ENCODE measurements at places on chromosomes 6 and 20.

DNA sequence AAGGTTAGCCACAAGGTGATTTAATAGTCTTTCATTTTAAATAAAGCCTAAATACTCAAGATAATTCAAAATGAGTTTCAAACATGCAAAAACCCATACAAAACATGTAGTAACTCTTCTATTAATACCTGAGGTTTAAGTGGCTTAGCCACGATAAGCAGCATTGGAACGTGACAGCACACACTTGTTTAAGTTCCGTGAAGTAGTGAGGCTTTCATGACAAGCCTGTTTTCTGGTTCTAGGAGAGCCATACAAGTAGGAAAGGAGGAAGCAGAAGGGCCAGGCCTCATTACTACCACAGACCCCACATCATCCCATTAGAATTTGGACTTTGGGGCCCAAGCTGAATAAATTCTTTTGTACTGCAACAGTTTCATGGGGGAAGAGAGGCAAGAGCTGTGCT, 54.3 kb upstream of the PRND start:
- no peak for DNase-seq

GRCh38 chr6:119838043-119838442, 488.5 kb upstream of the MAN1A1 start:
- DNase-seq = no peak

GRCh38 chr6:160238761-160239751, 19.6 kb downstream of the SLC22A2 start:
- DNase-seq = no peak

DNA sequence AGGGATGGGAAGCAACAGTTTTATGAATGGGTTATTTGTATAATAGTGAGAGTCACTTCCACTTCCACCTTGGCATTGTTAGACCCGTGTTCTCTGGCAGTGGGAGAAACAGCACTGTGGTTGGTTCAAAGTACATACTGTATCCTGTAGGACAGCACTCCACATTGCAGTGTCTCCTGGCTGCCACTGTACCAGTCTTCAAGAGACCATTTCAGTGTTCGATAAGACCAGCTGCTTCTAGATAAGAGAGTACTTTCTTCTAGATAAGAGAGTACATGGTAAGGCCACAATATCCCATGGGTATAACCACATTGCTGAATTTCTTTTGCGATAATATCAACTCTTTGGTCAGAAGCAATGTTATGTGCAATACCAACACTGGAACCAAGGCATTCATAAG, 28.8 kb downstream of the FITM2 start:
- DNase-seq = no peak

GRCh38 chr20:58610811-58611210, 40.3 kb upstream of the STX16 start:
- DNase-seq = no peak

DNA sequence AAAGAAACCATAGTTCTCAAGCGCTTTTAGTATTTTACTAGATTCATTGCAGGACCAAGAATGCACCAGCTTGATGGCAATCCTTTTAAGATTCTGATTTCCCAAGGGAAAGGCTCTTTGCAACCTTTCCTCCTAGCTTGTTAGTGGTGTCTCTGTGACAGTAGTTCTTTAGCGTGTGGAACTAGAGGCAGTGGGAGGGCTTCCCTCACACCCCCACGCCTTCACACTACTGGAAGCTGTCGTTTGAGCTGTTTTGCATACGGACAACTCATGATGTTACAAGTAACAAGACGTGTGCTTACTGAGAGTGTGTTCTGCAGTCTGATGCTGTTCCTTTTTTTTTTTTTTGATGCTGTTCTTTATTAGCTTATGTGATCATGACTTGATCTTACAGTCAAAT, 34.1 kb downstream of the EYA4 start:
- no peak for DNase-seq

- no peak for DNase-seq
Measured at GRCh38 chr6:83042467-83043053, 23.1 kb downstream of the UBE3D start.

- no peak for DNase-seq
Measured at GRCh38 chr6:11130605-11131004, 19.1 kb upstream of the ERVFRD-1 start.

GRCh38 chr6:474453-475185, 83.1 kb downstream of the IRF4 start:
- DNase-seq = no peak

DNA sequence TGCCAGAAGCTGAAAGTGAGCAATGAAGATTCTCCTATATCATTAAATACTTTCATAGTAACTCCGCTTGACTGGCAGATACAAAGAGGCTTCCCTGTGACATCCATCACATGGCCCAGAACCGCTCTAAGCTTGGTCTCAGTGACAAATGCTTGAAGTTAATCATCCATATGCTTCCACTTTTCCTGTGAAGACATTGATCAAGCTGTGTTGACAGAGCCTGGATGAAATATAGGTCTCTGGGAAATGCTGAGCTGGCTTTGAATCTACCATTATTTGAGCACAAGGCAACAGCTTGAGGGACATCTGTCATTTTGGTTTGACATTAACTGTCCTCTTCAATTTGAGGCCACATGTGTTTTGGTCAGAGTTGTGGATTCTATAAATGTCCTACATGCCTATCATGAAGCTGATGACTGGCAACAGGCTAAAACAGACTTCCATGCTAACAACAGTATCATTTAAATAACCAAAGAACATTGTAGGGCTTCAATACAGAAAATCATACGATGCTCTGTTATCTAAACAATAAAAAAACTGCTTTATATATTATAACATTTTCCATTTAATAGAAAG, 402.2 kb upstream of the IRAK1BP1 start:
- no peak for DNase-seq

GRCh38 chr6:105794239-105794638, 291.9 kb upstream of the PRDM1 start:
- no peak for DNase-seq

DNA sequence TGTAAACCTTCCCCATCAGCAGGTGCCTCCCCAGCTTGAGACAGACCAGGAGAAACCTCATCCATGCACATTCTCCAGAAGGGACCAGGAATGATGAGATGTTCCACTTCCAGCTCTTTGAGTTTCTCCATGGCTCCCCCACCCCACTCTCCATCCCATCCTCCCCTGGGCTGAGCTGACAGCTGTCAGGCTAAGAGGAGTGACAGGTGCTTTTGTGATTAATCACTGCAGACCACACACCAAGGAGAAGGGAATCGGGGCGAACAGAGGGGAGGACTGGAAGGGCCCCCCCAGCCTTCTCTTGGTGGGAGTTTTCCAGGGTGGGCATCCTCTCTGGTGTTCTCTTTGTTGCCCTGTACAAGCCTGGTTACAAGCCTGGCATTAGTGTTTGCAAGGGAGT, 56.1 kb upstream of the ZFAND3 start:
- DNase-seq = no peak

Measured in thoracic aorta (tissue), 2 donors.